ENCODE measurements at places on chromosomes 5 and 9.
A peak's percentile ranks its signal among the peaks of the same experiment; 100 is the strongest.

- DNase-seq, result no peak
These were observed 29.2 kb downstream of the FREM1 start for GRCh38 chr9:14881006-14881405.

GRCh38 chr5:172683645-172684471 lies 42.8 kb downstream of the NEURL1B start:
- DNase-seq, result no peak

DNA sequence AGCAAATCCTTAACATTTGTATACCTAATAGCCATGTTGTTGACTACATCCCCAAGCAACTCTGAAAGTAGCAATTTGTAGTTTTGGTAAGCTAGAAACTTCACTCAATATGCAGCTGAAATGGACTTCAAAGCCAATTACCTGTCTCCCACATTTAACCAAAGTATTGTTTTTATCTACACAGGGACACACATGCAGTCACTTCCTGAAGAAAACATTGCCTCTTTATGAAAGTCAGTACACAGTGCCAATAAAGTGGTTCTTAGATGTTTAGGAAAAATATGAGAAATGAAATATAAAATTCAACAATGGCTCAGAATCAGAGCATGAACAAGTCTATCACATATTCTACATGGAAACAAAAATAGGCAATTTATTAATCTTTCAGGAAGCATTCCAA lies 49.2 kb downstream of the OXCT1 start:
- DNase-seq, result no peak

DNA sequence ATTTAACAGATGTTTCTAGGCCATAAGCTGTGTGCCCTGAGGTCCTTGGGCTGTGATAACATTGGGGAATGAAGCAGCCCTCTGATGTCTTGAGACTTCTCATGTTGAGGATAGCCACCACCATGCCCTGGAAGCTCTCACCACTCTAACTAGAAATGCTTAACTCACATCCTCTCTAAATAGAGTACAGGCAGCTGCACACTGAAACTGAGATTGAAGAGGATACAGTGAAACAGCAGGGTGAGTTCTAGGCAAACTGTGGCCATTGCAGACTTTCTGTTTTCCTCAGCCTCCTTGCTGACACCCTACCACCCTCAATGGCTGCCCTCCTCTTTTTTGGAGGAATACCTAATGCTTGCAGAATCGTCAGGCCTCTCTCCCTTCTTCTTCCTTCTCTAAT lies 22.4 kb downstream of the UTP15 start:
- no peak for DNase-seq

GRCh38 chr5:134547999-134548658 lies 22.7 kb downstream of the JADE2 start:
- DNase-seq, result no peak

DNA sequence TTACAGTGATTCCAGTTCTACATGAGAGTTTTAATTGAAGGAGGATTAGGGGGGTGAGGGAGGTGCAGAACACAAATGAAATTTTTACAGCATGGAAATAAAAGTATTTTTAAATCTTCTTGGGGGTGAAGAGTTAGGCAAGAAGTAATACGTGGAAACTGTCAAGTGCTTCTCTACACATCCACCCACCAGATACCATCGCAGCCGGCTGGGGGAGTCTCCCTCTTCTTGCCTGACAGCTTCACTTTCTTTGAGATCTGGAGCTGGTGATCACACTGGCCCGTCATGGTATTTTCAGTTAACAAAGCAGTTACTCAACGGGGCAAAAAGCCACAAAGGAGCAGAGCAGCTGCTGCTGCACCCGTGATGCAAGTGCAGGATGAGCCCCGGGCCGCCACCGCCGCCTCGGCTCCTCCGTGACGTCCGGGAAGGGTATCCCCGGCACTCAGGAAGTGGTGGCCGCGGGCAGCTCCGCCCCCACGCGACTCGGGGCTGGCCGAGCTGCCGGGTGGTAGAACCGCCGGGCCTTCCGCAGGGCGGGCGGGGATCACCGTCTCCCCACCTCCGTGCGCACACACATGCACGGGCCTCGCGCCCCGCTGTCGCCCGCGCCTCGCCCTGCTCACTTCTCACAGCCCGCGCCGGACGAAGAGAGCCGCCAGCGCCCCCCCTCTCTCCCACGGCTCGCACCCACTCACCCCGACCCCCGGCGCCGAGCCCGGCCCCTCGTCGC lies 2.4 kb upstream of the NR4A3 start:
- peak; percentile 92 for DNase-seq

DNA sequence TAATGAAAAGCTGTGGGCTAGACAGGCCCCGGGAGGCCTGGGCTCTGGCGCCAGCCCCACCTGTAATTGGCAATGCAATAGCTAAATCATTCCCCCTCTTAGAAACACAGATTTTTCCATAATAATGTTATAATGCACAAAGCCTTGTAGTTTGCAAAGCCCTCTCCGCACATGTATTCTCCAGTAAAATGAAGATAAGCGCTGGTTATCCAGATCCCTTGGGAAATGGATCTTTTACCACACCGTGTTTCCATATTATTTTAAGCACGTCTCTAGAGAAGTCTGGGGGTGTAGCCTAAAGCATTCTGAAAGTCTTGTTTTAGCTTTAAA lies 1.1 kb upstream of the APBA1 start:
- DNase-seq, result no peak

- no peak for DNase-seq
These were observed 147.8 kb upstream of the CCNH start for GRCh38 chr5:87560528-87560927.

DNA sequence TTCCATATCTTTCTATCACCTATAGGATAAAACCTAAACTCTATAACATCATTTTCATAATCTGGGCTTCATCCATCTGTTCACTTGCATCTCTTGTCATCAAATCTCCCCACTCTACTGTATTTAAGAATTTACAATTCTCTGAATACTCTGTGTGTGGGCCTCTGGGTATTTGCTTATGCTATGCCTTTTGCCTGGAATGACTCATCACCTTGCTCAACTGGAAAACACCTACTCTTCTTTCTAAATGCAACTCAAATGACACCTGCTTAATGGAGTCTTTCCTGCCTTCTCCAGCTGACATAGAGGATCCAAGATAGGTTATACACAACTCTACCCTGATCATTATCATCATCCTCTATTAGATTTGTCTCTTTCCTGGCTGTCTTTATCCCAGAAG lies 421.7 kb downstream of the SPATA31D1 start:
- no peak for DNase-seq

- no peak for DNase-seq
These were observed 139.9 kb downstream of the SGCD start for GRCh38 chr5:156466871-156467270.

DNA sequence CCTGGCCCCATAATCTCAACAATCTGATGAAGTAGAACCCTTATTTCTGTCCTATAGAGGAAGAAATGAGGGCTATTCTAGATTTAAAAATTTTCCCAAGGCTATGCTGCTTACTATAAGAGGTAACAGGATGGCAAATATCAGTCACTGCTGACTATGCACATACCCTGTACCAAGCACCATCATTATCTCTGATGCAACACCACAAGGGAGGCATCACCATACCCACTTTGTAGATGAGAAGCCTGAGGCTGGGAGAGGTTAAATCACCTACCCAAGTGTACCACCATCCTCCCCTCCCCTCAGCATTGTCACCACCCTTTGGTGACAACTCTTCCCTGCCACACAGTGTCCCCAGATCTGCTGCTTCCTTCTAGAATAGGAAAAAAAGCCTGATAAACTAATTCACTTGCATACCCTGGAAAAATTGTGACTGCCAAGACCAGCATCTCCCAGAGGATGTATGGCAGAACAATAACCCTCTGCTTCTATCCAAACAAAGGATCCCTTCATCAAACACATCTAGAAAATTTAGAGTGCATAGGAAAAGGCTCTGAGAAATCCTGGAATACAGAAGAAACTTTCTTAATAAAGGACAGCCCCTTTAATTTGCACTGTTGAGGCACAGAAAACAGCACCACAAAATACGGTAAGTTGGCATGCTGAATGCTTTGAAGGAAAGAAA lies 48.3 kb downstream of the PRRC1 start:
- no peak for DNase-seq

DNA sequence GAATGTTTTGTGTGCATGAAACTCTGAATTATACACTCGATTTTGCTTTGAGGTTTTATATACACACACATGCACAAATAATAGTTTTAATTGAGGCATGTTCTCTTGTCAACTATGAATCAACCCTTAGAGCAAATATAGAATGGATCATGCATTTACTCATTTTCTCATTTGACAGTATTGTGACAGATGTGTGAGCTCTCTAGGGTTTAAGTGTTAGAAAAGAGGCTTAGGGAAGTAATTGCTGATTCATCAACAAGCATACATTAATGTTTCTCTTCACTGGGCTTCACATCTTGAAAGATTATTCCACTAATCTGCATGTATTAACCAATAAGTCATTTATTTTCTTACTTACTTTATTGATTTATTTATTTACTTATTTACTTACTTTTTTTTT lies 1356.8 kb upstream of the ACO1 start:
- no peak for DNase-seq
